ENCODE measurements at places on chromosomes 1 and 21.

DNA sequence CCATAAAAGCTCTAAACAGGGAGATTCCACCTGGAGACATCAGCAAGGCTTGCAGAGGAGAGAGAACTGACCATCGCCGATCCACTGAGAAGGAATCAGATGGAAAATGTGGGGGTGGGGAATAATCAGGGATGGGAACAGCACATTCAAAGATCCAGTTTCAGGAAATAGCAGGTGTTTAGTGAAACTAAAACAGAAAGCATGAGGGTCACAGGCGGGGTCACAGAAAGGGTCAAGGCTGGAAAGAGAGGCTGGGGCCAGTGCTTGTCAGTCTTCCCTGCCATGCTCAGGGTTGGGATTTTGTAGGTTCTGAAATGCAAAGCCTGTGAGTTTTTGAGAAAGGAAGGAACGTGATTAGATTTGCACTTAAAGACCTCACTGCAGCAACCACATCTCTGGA is 103.2 kb downstream of the HLCS start:
- no peak for DNase-seq

- no peak for DNase-seq
Observed at GRCh38 chr1:27596261-27596660, 7.7 kb downstream of the AHDC1 start.

DNA sequence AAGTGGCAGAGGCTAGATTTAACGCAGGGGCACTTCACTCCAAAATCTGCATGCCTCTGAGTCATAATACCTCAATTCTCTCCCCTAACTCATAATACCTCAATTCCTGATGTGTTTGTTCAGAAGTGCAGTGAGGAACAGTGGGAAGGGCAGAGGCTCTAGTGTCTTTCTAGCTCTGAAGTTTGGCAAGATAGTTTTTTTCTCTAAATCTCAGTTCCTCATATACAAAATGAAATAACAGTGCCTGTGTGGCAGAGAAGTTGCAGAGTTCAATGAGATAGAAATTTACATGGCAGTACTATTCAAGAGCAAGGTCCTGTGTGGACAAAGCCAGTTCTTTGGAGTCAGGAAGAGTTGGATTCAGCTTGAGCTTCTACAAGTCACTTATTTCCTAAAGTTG is 9.8 kb downstream of the JUN start:
- DNase-seq, result no peak

GRCh38 chr1:92031281-92032110 is 1.7 kb downstream of the EPHX4 start:
- no peak for DNase-seq

- no peak for DNase-seq
Observed at GRCh38 chr1:180183426-180183825, 28.8 kb downstream of the QSOX1 start.

GRCh38 chr1:87915771-87916170 is 587.1 kb downstream of the LMO4 start:
- DNase-seq, result no peak

DNA sequence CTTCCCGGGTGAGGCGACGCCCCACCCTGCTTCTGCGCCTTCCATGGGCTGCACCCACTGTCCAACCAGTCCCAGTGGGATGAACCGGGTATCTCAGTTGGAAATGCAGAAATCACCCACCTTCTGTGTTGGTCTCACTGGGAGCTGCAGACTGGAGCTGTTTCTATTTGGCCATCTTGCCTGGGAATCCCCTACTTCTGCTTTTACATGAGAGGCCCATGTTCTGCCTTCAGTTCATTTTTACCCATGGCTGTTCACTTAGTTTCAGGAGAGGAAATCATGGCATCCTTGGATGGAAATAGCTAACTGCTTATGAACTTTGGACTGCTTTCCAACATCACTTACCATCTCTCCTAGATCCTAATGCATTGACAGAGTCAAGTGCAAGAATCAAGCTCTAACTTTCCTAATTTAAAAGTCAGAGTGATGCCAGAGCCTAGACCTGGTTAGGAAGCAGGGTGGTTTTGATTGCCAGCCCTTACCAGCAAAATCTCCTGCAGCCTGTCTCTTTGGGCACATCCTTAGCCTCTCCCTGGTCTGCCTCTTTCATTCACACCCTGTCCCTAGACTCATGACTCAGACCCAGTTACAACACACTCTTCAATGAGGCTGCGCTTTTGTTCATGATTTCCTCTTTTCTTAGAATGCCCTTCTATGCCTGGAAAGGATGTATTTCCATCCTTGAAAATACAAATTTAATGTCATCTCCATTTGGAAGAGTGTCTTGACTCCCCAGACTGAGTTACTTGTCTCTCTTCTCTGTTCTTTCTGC is 137.2 kb downstream of the KCTD3 start:
- DNase-seq, result no peak

- DNase-seq, result peak; percentile 47
Observed at GRCh38 chr21:34510148-34511142, 1.6 kb downstream of the KCNE1 start.

DNA sequence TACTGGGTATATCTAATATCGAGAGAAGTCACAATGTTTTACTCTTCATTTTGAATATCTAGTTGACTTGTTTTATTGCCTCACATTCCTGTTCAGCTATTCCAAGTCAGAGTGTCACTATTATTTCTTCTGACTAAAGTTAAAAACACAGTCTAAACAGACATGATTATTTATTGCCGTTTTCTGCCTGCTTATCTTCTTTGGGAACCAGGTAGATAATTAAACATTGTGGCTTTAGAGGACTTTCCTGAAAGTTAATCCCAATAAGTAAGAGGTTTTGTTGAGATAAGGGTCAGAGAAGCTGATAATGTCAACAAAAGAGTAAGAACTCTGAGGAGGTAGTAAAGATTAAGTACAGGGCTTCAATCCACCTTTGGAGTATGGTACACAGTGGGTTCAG is 53.8 kb downstream of the PCNX2 start:
- DNase-seq, result no peak

DNA sequence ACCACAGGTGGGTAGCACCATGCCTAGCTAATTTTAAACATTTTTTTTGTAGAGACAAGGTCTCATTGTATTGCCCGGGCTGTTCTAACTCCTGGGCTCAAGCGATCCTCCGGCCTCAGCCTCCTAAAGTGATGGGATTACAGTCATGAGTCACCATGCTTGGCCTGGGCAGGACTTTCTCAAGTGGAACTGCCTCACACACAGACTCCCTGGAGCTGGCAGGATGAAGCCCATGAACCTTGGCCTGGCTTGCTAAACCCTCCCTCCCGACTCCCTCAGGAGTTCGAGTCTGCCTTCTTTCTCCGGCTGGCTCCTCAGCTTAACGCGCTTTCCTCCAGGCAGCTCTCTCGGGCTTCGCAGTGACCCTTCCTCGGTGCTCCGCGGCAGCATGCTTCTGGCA is 7.7 kb upstream of the ECE1 start:
- no peak for DNase-seq

DNA sequence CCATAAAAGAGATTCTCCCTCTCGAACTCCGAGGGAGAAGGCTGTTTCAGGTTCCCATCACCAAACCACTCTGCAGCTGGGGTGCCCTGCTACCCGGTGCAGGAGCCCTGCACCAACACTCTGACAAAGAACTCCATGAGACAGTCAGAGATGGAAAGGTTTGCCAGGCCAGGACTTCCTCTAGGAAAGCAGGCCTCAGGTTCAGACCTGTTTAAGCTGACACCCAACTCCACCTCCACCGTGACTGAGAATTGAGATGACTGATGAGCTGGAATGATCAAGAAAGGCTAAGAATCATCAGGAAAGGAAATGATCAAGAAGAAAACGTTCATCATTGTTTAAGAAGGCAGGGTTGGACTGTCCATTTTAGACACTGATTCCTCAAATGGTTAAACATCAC is 46.2 kb upstream of the KCNE1 start:
- DNase-seq, result no peak

DNA sequence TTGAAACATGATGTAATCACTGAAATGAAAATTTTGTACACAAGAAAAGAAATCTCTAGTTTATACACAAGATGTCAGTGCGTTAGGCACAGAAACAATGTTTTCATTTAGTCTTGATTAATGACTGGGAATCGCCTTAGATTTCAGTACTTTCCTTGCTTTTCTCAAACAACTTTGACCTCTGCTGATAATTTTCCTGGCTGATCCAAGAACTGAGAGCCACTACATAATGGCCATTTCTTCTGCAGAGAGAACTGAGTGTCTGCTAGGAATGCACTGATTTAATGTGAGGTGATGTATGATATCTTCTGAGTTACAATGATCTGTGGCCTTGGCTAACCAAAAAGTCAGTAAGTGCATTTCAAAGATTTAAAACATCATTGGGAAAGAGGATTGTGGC is 308.1 kb downstream of the CTH start:
- no peak for DNase-seq

DNA sequence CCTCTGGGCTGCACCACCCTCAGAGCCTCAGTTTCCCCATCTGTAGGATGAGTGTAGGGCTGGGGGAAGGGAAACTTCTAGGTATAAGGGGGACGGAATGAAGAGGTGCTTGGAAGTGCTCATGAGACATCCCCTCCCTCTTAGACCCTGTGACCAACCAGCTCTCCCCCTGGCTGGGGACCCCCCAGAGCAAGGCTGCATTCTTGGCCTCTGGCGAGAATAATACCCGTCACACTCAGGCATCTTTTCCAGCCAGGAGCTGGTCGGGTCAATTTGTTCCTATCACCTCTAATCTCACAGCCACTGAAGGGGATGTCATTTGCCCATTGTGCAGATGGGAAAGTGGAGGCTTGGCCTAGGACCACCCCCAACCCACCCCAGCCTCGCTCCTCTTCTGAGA is 443.0 kb downstream of the PTPRU start:
- no peak for DNase-seq

GRCh38 chr1:36351227-36351977 is 28.0 kb upstream of the EVA1B start:
- DNase-seq, result peak; percentile 42

GRCh38 chr1:14507262-14507661 is 91.2 kb upstream of the KAZN start:
- peak; percentile 88 for DNase-seq

- no peak for DNase-seq
Observed at GRCh38 chr1:169517558-169518186, 31.9 kb upstream of the SLC19A2 start.

- peak; percentile 88 for DNase-seq
Observed at GRCh38 chr1:1906185-1907097, 8.6 kb upstream of the CALML6 start.

DNA sequence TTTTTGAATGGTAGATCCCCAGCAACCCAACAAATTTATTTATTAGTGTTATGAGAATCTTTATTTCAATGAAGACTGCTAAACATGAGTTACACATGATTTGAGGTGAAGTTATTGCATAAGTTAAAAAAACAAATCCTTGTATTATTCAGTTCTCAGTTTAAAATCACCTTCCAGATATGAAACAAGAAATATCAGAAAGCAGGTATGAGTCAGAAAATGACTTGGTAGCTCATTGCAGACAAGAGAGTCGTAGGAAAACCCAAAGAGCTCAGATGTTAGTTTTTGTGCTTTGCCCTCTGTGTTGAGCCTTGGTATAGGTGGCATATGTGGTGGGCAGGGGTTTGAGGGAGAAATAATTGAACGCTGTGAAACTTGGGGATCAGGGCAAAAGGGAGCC is 339.4 kb downstream of the BRINP3 start:
- no peak for DNase-seq

GRCh38 chr1:59477286-59477685 is 180.4 kb downstream of the FGGY start:
- no peak for DNase-seq

- peak; percentile 76 for DNase-seq
Observed at GRCh38 chr1:160219062-160219929, 14.1 kb downstream of the PEA15 start.

- peak; percentile 79 for DNase-seq
Observed at GRCh38 chr1:218718206-218718605, 373.1 kb downstream of the TGFB2 start.

GRCh38 chr1:177229781-177230180 is 59.0 kb downstream of the BRINP2 start:
- no peak for DNase-seq

- DNase-seq, result peak; percentile 59
Observed at GRCh38 chr1:18481921-18482701, 1.4 kb downstream of the KLHDC7A start.

GRCh38 chr1:31159869-31160611 is 79.6 kb downstream of the NKAIN1 start:
- DNase-seq, result no peak

DNA sequence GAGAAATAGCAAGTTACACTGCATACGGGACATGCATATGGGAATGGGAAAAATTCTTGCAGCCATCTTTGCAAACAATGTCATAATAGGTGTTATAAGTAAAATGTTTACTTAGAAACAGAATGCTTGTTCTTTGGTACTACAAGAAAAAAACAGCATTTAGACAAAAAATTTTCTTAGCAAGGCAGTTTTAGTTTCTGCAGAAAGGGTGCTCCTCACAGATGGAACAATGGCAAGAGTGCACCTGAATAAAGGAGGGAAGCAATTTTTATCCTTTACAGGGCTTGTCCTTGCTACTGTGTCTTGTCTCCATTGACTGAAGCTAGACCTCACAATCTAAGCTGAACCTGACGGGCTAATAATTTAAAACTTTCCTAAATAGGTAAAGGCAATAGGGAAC is 79.2 kb upstream of the DESI2 start:
- no peak for DNase-seq

DNA sequence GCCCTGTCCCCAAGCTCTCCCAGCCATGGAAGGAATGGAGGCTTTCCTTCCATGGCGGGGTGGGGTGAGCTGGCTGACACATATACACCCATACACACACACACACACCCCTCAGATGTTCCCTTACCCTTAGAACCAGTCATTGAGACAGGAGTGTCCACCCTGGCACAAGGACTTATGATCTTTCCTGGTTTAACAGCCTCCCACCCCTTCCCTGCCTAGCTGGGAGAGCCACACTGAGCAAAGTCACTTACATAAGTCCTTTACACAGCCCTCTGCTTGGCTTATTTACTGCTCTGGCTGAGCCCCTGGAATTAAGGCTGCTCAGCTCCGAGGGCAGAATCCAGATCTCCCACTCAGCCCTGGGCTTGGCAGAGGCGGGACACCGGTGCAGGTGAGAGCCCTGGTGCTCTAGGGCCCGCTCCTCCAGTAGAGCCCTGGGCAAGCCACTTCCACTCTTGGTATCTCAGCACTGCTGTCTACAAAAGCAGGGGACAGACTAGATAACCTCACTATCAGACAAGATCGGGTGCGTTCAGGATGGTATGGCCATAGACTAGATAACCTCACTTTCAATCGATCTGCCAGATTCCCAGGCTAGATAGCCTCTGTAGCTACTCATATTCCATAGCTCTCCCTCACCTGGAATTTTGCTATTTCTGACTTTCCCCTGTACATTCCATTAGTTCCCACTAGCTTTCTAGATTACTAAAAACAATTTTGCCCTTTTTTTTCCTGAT is 16.7 kb downstream of the SLC6A9 start:
- DNase-seq, result no peak

- no peak for DNase-seq
Observed at GRCh38 chr1:97999320-97999719, 78.5 kb upstream of the DPYD start.

GRCh38 chr1:99758073-99758511 is 8.3 kb downstream of the FRRS1 start:
- DNase-seq, result no peak

GRCh38 chr1:208241512-208241911 is 2.7 kb downstream of the PLXNA2 start:
- no peak for DNase-seq
